NCI-H510A treated with DMSO at 0.1 percent for 48 hours (cell line): ENCODE measurements at places on chromosomes 6 and 20.

DNA sequence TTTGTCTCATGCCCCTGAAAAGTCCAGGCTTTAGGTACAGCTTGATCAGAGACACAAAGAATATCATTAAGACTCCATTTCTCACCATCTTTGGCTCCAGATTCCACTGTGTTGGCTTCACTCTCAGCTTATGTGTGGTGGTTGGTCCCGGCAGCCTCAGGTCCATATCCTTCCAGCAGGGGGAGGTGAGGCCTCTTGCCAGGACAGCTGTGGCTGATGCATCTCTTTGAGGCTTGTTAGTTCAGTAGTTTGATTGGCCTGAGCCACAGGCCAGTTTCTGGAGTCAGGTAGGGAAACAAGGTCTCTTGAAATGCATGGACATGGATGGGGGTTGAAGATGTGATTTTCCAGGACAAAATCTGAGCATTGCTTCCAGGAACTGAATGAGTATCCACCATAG lies 62.4 kb downstream of the JAG1 start:
- no peak for DNase-seq

- DNase-seq: no peak
These were observed 259.5 kb upstream of the JARID2 start for GRCh38 chr6:14986370-14986769.

- no peak for DNase-seq
These were observed 211.1 kb downstream of the SOD2 start for GRCh38 chr6:159481897-159482296.

- no peak for DNase-seq
These were observed 245.9 kb downstream of the ERMARD start for GRCh38 chr6:169997187-169997929.

DNA sequence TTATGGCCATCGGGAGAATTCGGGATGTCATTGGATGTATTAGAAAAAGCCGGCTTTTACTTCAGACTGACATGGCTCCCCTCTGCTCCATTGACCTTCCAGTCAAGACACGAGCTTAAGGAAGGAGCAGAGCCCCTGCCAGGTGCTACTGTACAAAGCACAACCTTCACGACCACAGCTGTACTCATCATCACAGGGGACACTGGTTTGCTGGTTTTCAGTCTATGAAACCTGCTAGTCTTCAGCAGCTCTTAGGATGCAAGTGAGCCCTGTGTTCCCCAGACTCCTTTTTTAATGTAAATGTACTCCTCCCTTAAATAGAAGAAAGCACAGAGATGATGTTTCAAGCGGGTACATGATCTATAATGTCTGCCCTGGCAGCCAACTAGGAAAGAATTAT lies 1.9 kb upstream of the TRAPPC3L start:
- no peak for DNase-seq

DNA sequence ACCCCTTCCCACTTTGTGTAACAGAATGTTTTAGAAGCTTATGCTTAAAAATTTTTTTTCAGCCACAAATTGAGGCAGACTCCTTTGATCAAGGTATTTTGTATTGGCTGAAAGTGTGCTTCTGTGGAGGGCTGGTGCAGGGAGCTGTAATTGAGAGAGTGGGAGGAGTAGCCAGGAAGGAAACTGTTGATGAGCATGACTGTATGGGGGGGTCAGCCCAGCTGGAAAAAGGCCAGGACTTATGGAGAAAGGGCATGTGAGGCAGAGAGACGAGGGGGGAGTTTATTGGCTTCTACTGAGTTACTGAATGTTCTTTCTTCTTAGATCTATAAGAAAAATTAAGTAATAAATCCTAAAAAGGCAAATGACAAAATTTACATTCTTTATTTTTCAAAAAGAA lies 13.4 kb downstream of the RFPL4B start:
- no peak for DNase-seq
